SK-N-SH (cell line): ENCODE measurements at places on chromosomes 7 and 10.
A peak's percentile ranks its signal among the peaks of the same experiment; 100 is the strongest.

GRCh38 chr7:29993140-29993539 is 3.5 kb upstream of the SCRN1 start:
- DNase-seq, result no peak

- DNase-seq, result no peak
Observed at GRCh38 chr10:11209830-11210181, 192.1 kb downstream of the CELF2 start.

- DNase-seq, result peak; percentile 24
Observed at GRCh38 chr10:50788951-50789945, 49.5 kb downstream of the ASAH2B start.

GRCh38 chr10:52651293-52651692 is 121.3 kb downstream of the MBL2 start:
- no peak for DNase-seq

GRCh38 chr10:115092555-115093285 is 445 bp upstream of the ATRNL1 start:
- peak; percentile 92 for DNase-seq

DNA sequence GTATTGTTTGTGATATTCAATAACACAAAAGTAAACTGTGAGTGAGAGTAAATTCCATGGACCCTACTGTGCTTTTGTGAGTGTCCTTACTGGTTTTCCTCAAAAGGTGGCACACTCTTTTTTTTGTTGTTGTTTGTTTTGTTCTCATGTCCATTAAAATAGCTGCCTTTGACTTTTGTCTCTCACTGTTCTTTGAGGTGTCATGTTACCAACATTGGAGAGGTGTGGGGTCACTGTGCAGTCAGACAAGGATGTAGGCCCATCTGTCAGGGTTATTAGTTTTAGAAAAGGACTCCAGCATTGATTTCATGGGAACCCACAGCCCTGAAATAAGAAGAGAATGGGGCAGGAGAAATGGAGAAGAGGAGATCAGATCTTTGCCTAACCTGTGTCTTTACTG is 383.1 kb downstream of the SORCS3 start:
- DNase-seq, result no peak
